ENCODE measurements at places on chromosomes 16 and 17.

GRCh38 chr16:11203111-11203623, 52.8 kb downstream of the SOCS1 start:
- no peaks in the 10 kb centered on the region for H3K4me1 ChIP-seq
- no peaks in the 10 kb centered on the region for H3K27me3 ChIP-seq
- no peak overlapping the region for H3K4me3 ChIP-seq
- no peak overlapping the region for H3K27ac ChIP-seq
- DNase-seq, result no peak

GRCh38 chr17:72056727-72057290, 64.0 kb upstream of the SOX9 start:
- DNase-seq, result no peak
- H3K27ac ChIP-seq, result no peak overlapping the region
- H3K4me1 ChIP-seq, result no peaks in the 10 kb centered on the region
- H3K4me3 ChIP-seq, result no peak overlapping the region

GRCh38 chr17:57357830-57358430, 101.6 kb downstream of the MSI2 start:
- peaks cover 39% of the 10 kb centered on the region for H3K4me1 ChIP-seq
- H3K36me3 ChIP-seq, result no peaks in the 10 kb centered on the region
- peak overlapping the region; percentile 94 for H3K27ac ChIP-seq
- no peak for DNase-seq
- H3K4me3 ChIP-seq, result no peak overlapping the region

DNA sequence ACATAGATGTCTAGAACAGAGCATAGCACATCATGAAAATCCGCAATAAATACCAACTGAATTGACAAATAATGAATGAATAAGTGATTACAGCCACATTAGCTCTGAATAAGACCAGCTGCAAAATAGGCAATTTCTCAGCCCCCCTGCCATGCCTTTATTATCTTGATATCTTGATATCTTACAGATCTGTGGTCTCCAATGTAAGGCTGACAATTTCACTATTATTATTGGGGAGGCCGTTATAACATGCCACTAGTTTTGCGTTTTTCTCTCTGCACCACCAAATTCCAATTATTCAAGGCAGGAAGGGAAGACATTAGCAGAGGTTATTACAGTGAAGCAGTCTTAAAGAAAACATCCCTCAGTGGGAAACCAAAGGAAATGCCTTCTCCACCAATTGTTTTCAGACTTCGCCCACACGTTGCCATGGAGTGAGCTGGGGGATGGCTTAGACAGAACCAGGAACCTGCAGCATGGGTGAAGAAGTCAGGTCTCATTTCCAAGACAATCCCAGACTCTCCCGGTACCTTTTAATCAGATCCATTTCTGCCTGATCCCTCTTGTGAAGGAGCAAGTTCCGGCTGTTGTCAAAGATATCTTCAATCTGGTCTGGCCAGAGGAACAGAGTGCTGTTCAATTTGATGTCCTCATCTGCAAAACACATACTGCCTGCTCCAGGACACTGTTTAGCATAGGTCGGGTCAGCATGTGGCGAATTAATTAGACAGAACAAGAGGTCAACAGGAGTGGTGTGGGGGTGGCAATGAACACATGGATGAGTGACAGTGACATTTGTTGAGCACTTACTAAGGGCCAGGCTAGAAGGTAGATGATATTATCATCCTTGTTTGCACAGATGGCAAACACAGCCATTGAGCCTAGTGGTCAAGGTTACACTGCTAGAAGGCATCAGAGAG, 46.4 kb downstream of the DNAH3 start:
- no peaks in the 10 kb centered on the region for H3K4me1 ChIP-seq
- H3K4me3 ChIP-seq, result no peak overlapping the region
- no peak overlapping the region for H3K27ac ChIP-seq
- no peak for DNase-seq

- H3K27me3 ChIP-seq, result peaks cover 21% of the 10 kb centered on the region
- DNase-seq, result peak; percentile 68
- peaks cover 3% of the 10 kb centered on the region for H3K4me1 ChIP-seq
- H3K36me3 ChIP-seq, result no peaks in the 10 kb centered on the region
- no peak within 1 kb of the TSS for H3K4me3 ChIP-seq
- H3K27ac ChIP-seq, result no peak within 1 kb of the TSS
These were observed at the start of gene HBQ1 for GRCh38 chr16:180101-180675. TSS of gene HBQ1 (plus strand) at chr16:180459. CDS start at chr16:180487, 28 bp downstream.

DNA sequence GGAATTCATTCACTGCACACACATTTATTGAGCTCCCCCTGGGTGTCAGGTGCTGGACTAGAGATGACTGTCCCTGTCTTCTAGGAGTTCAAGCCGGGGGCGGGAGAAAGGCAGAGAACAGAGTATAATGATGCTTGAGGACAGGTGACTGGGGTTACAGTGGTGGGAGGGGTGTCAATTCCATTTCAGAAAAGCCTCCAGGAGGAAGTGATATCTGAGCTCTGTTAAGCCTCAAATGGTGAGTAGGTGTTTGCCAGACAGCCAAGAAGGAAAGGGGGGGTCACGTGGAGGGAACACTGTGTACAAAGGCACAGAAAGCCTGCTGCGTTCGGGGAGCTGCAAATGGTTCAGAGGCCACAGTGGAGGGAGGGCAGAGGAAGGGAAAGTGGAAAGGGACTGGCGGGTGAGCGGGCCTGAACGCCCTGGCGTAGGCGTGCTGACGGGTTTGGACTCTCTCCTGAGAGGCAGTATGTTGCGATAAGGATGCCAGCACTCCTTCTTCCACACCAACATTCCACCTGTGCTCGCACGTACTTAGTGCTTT, 9.7 kb upstream of the NXPH3 start:
- DNase-seq, result peak; percentile 45
- no peaks in the 10 kb centered on the region for H3K4me1 ChIP-seq
- no peaks in the 10 kb centered on the region for H3K36me3 ChIP-seq
- no peak overlapping the region for H3K4me3 ChIP-seq
- H3K27me3 ChIP-seq, result no peaks in the 10 kb centered on the region

- no peaks in the 10 kb centered on the region for H3K27me3 ChIP-seq
- H3K4me3 ChIP-seq, result no peak overlapping the region
- no peak overlapping the region for H3K27ac ChIP-seq
- no peak for DNase-seq
- no peaks in the 10 kb centered on the region for H3K36me3 ChIP-seq
- no peaks in the 10 kb centered on the region for H3K4me1 ChIP-seq
These were observed 1030.3 kb downstream of the CDH8 start for GRCh38 chr16:61005952-61006351.

DNA sequence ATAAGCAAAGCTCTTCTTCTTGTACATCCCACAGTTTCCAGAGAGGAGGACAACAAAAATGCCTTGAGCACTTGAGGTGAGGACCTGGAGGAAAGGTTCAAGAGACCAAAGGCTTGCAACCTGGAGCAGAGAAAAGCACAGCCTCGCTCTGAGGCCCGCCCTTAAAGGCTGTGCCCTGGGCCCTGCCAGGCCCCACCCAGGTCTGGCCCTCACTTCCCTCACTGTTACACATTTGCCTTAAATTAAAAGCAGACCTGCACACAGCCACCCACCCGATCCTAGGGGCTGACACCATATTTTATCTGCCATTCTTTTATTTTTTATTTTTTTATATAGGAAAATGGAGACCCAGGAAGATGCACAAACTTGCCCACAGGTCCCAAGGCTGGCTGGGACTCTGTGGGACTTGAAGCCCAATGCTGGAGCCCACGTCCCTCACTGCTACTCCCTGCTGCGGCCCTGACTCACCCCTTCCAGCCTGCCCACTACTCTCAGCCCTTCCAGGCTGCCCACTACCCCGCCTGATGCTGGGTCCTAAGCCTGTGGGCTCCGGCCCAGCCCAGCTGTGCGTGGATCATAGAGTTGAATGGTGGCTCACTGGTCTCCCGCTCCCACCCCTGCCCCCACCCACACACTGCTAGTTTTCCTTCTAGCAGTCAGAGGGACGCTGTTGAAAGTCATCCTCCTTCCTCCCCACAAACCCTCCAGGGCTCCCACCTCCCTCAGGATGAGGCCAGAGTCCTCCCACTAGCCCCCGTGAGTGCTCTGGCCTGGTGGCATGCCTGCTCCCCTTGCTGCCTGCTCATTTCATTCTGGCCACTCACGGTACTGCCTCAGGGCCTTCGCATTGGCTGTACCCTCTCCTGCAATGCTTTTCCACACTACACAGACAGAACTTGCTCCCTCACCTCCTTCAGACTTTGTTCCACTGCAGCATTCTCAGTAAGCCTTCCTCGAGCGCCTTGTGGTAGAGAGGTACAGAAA, 77.6 kb upstream of the MED9 start:
- no peak overlapping the region for H3K4me3 ChIP-seq
- no peak overlapping the region for H3K27ac ChIP-seq
- DNase-seq, result no peak
- H3K27me3 ChIP-seq, result no peaks in the 10 kb centered on the region
- no peaks in the 10 kb centered on the region for H3K36me3 ChIP-seq

DNA sequence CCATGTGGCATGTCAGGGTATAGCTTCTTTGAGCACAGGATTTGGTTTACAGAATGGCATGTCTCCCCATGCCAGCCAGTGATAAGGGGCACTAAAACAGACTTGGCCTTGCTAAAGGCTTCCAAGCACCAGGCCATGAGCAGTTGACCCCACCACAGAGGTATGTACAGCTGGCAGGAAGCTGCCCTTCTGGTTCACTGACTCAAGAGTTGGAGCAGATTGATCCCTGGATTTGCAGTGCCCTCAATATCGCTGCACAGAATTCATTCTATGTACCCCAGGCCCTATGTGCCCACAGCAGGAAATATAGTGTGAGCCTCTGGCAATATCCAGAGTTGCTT, 24.3 kb downstream of the HLF start:
- no peaks in the 10 kb centered on the region for H3K27me3 ChIP-seq
- no peak overlapping the region for H3K27ac ChIP-seq
- peaks cover 17% of the 10 kb centered on the region for H3K36me3 ChIP-seq

DNA sequence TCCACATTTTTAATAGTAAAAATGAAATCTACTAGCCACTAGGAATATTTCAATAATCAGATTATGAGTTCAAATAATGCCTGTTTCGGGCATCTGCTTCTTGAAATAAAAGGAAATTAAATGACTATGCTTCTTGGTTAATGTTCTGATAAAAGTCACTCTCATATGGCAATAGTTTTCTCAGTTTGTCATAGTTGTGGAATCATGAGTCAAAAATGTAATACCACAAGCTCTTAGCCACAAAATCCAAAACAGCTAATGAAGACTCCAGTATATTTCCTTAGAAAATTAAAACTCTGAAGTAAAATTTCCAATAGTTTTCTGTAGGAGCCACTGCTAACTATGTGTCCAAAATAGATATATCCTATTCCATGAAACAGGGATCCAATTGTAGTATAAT, 676.3 kb upstream of the CDH8 start:
- no peaks in the 10 kb centered on the region for H3K36me3 ChIP-seq
- H3K4me1 ChIP-seq, result no peaks in the 10 kb centered on the region
- H3K4me3 ChIP-seq, result no peak overlapping the region

GRCh38 chr16:80968386-80969113, 38.1 kb downstream of the CMC2 start:
- no peaks in the 10 kb centered on the region for H3K36me3 ChIP-seq
- H3K4me3 ChIP-seq, result no peak overlapping the region
- H3K27me3 ChIP-seq, result no peaks in the 10 kb centered on the region
- H3K4me1 ChIP-seq, result no peaks in the 10 kb centered on the region
- DNase-seq, result no peak

DNA sequence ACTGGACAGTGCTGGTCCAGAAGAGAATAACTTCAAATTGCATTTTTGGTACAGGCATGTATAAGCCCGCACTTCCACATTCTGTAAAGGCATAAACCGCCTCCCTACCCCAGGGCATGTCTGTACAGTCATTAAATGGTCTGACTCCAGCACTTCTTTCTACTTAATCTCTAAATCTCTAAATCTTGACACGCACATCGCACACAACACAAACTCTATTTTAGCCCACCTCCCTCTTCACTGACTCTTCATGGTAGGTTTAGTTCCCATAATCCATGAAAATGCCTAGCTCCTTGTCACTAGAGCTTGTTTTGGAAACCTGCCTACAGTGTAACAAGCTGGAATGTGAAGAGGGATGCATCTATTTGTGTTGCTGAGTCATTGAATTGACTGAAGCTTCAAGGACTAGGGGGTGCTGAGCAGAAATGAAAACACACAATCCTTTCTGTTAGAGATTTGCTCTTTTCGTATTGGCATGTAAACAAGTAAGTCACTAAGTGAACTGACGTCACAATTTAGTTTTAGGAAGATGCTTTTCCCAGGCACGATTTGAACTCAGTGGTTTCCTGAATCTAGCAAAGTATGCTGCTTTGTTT, 1.6 kb upstream of the DUSP14 start:
- DNase-seq, result peak; percentile 80
- no peaks in the 10 kb centered on the region for H3K27me3 ChIP-seq
- peaks cover 8% of the 10 kb centered on the region for H3K4me1 ChIP-seq
- no peaks in the 10 kb centered on the region for H3K36me3 ChIP-seq

- H3K27me3 ChIP-seq, result no peaks in the 10 kb centered on the region
- H3K4me3 ChIP-seq, result peak overlapping the region; percentile 77
- no peaks in the 10 kb centered on the region for H3K36me3 ChIP-seq
- peak; percentile 91 for DNase-seq
- peak overlapping the region; percentile 69 for H3K27ac ChIP-seq
- H3K4me1 ChIP-seq, result no peaks in the 10 kb centered on the region
These were observed 412 bp downstream of the EPN2 start for GRCh38 chr17:19237389-19238166.

GRCh38 chr16:84503751-84504395, 586 bp downstream of the MEAK7 start:
- no peaks in the 10 kb centered on the region for H3K27me3 ChIP-seq
- H3K36me3 ChIP-seq, result no peaks in the 10 kb centered on the region
- no peak for DNase-seq

GRCh38 chr17:18002171-18002570, 29.5 kb downstream of the DRC3 start:
- no peak for DNase-seq
- no peak overlapping the region for H3K27ac ChIP-seq
- peaks cover 3% of the 10 kb centered on the region for H3K36me3 ChIP-seq
- H3K4me3 ChIP-seq, result no peak overlapping the region
- no peaks in the 10 kb centered on the region for H3K4me1 ChIP-seq

GRCh38 chr16:3580686-3581085, 3.5 kb upstream of the NLRC3 start:
- no peaks in the 10 kb centered on the region for H3K36me3 ChIP-seq
- H3K27ac ChIP-seq, result no peak overlapping the region
- no peaks in the 10 kb centered on the region for H3K27me3 ChIP-seq
- no peaks in the 10 kb centered on the region for H3K4me1 ChIP-seq
- no peak for DNase-seq
- H3K4me3 ChIP-seq, result no peak overlapping the region

- no peaks in the 10 kb centered on the region for H3K4me1 ChIP-seq
- no peaks in the 10 kb centered on the region for H3K27me3 ChIP-seq
- no peak overlapping the region for H3K4me3 ChIP-seq
- H3K27ac ChIP-seq, result no peak overlapping the region
- no peaks in the 10 kb centered on the region for H3K36me3 ChIP-seq
These were observed 316.3 kb downstream of the SEC14L1 start for GRCh38 chr17:77456951-77457548.

GRCh38 chr16:12576878-12577277, 226.8 kb downstream of the CPPED1 start:
- H3K27me3 ChIP-seq, result no peaks in the 10 kb centered on the region
- no peaks in the 10 kb centered on the region for H3K36me3 ChIP-seq
- DNase-seq, result no peak
- no peak overlapping the region for H3K4me3 ChIP-seq

GRCh38 chr16:3127745-3128144, 7.1 kb upstream of the ZNF213 start:
- DNase-seq, result no peak
- no peaks in the 10 kb centered on the region for H3K27me3 ChIP-seq
- H3K27ac ChIP-seq, result no peak overlapping the region

- DNase-seq, result no peak
- no peak overlapping the region for H3K4me3 ChIP-seq
- H3K36me3 ChIP-seq, result no peaks in the 10 kb centered on the region
- no peaks in the 10 kb centered on the region for H3K27me3 ChIP-seq
- H3K27ac ChIP-seq, result no peak overlapping the region
These were observed 26.6 kb upstream of the YPEL2 start for GRCh38 chr17:59304811-59305210.

Measured in kidney (tissue), 22 donors.